ENCODE measurements at places on chromosomes 5 and 9. TPM values are rescaled to one million over a fixed set of nuclear protein-coding genes. Genes with fewer than 3 reads are reported as not detected.

DNA sequence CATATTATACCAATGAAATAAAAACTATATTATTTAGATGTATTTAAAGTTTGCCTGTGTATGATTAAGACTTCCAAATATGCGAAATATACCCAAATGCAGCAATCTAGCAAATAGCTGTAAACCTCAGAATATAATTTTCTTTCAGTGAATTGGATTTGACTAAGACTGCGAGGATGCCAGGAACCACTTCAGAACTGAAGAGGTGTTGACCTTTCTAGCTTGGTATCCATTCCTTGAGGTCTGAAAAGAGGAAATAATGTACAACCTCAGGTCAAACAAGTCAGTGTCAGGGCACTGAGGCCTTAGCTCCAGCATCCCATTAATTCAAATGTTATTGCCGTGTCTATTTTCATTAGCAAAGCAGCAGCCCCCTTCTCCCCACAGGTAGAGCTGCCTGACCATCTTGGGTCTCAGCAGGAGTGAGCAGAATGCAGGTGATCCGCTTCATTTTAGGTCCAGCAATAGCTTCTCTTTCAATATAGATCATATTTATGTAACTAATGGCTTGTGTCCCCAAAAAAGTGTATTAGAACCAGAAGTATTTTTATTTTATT is 100.0 kb downstream of the KIAA1958 start:
- no peaks in the 10 kb centered on the region for H3K4me1 ChIP-seq
- no peaks in the 10 kb centered on the region for H3K27me3 ChIP-seq
- DNase-seq: no peak
- H3K27ac ChIP-seq: no peak overlapping the region
- H3K4me3 ChIP-seq: no peak overlapping the region

- peaks cover 49% of the 10 kb centered on the region for H3K4me1 ChIP-seq
- H3K27me3 ChIP-seq: no peaks in the 10 kb centered on the region
- DNase-seq: no peak
Measured at GRCh38 chr5:126936775-126937418, 93.5 kb downstream of the MARCHF3 start.

- no peak overlapping the region for H3K27ac ChIP-seq
- H3K4me1 ChIP-seq: peaks cover 7% of the 10 kb centered on the region
- no peak for DNase-seq
- no peaks in the 10 kb centered on the region for H3K27me3 ChIP-seq
Measured at GRCh38 chr5:40499518-40500273, 180.0 kb upstream of the PTGER4 start.

GRCh38 chr5:145752947-145753346 is 82.2 kb downstream of the PRELID2 start:
- H3K27me3 ChIP-seq: no peaks in the 10 kb centered on the region
- no peak overlapping the region for H3K4me3 ChIP-seq
- H3K4me1 ChIP-seq: no peaks in the 10 kb centered on the region
- no peak overlapping the region for H3K27ac ChIP-seq
- peaks cover 9% of the 10 kb centered on the region for H3K36me3 ChIP-seq

- H3K27me3 ChIP-seq: no peaks in the 10 kb centered on the region
- H3K4me1 ChIP-seq: peaks cover 48% of the 10 kb centered on the region
Measured at GRCh38 chr5:158841481-158842276, 258.0 kb downstream of the EBF1 start.

DNA sequence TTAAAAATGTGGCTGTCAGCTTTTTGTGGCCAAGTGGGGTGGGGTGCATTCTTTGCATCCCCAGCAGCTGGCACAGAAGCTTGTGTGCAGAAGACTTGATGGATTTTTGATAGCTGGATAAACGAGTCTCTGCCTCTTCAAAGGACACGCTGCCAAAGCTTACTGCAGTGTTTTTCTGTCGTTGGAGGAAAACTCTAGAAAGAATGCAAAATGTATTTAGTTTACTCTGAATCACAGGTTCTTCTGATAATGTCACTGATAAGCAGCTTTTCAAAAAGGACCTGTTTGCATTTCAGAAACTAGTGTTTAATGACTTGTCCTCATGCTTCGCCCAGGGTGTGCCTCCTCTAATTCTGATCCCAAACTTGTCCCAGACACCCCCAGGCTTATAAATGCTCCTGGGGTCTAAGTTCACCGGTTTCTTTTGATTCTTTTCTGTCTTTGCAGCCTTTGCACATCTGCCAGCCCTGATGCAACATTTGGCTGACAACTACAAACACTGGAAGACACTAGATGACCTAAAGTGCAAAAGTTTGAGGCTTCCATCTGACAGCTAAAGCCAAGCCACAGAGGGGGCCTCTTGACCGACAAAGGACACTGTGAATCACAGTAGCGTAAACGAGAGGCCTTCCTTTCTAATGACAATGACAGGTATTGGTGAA is 66.0 kb downstream of the WDR41 start:
- DNase-seq: no peak
- H3K36me3 ChIP-seq: peaks cover 9% of the 10 kb centered on the region
- H3K27me3 ChIP-seq: no peaks in the 10 kb centered on the region
- no peak overlapping the region for H3K4me3 ChIP-seq
- H3K4me1 ChIP-seq: no peaks in the 10 kb centered on the region

- no peak for DNase-seq
- H3K27ac ChIP-seq: no peak overlapping the region
- H3K27me3 ChIP-seq: no peaks in the 10 kb centered on the region
Measured at GRCh38 chr9:11194246-11194645, 581.4 kb upstream of the PTPRD start.

GRCh38 chr9:34454571-34455065 is 3.8 kb downstream of the FAM219A start:
- DNase-seq: no peak
- no peaks in the 10 kb centered on the region for H3K27me3 ChIP-seq
- H3K27ac ChIP-seq: no peak overlapping the region
- no peak overlapping the region for H3K4me3 ChIP-seq
- peaks cover 8% of the 10 kb centered on the region for H3K36me3 ChIP-seq

DNA sequence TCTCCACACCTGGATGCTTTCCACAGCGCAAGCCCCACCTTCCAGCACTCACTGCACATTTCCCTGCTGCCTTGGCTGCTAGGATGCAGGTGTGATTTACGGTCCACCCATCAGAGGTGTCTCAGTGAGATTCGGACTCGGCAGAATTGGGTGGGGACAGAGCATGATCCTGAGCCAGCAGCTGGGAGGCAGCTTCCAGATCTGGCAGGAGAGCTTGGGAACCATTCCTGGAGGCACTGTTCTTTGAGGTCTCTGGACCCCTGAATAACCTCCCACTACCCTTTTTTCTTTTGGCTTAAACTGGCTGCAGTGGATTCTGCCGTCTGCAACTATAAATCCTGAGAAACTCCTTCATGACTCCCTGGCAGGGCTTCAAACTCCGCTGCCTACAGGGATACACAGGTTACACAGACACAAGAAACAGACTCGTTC is 99.6 kb upstream of the PHYKPL start:
- H3K36me3 ChIP-seq: no peaks in the 10 kb centered on the region
- H3K27ac ChIP-seq: no peak overlapping the region
- peaks cover 4% of the 10 kb centered on the region for H3K27me3 ChIP-seq
- DNase-seq: no peak

Gene PCDHGB2
- not detected for polyA plus RNA-seq

Gene MLANA
- polyA plus RNA-seq: 0.16 TPM

Gene FAM153A
- polyA plus RNA-seq: not detected
